Mammary epithelial cell (primary cell): ENCODE measurements at places on chromosomes 2 and 18. TPM values are rescaled to one million over a fixed set of nuclear protein-coding genes. Genes with fewer than 3 reads are reported as not detected.

Gene PPM1B
- 9.7 TPM for polyA plus RNA-seq

Gene QPCT
- polyA plus RNA-seq, result 4.0 TPM

Gene TRIM43
- polyA plus RNA-seq, result 0.09 TPM

Gene GCG
- not detected for polyA plus RNA-seq

Gene TEKT4
- not detected for polyA plus RNA-seq

Gene WNT10A
- polyA plus RNA-seq, result 0.85 TPM

Gene TMEM178A
- 0.17 TPM for polyA plus RNA-seq

Gene PLEKHB2
- 64.8 TPM for polyA plus RNA-seq

Gene CABYR
- 7.9 TPM for polyA plus RNA-seq
